ENCODE measurements at places on chromosomes 5 and 9.

DNA sequence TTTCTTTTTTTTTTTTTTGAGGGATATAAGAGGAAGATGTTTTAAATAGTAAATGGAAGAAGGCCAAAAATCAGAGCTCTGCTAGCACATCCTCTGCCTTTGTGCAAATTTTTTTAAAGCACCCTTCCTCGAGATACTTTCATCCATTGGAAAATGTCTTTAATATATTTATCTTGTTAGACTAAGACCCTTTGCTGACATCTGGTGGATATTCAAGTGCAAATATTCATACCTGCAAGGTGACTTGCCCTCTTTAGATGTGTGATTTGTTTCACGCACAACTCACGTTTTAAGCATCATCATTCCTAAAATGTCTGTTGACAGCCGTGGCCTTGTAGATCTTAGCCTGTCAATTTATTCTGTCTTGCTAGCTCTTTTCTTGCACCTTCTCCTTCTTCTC lies 258.5 kb downstream of the AGTPBP1 start:
- no peak for DNase-seq

- no peak for DNase-seq
These were observed 53.0 kb upstream of the C6 start for GRCh38 chr5:41266377-41266776.

GRCh38 chr9:133635533-133636531 lies at the start of gene DBH:
Gene DBH (plus strand): TSS chr9:133636363. CDS start chr9:133636372, 9 bp downstream.
- DNase-seq, result no peak

- no peak for DNase-seq
These were observed 235.7 kb downstream of the ICE1 start for GRCh38 chr5:5658226-5658625.

DNA sequence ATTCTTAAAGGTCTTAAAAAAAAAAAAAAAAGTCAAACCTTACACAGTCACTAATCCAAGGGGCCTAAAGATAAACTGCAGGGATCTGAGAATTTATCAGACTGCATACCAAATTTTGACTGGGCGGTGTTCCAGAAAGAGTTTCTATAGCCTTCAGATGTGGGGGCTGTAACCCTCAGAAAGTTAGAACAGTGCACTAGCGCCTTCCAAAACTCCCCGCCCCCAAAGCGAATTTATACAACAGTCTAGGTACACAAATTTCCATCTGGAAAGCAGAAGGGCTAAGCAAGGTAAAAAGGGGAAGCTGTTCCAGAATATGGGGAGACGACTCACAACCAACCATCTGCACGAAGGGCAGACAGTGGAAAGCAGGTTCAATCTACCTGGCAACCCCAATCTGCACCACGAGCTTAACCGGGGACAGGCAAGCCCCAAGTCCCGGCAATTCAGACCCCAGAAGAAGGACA lies 813 bp downstream of the ERMP1 start:
- no peak for DNase-seq

DNA sequence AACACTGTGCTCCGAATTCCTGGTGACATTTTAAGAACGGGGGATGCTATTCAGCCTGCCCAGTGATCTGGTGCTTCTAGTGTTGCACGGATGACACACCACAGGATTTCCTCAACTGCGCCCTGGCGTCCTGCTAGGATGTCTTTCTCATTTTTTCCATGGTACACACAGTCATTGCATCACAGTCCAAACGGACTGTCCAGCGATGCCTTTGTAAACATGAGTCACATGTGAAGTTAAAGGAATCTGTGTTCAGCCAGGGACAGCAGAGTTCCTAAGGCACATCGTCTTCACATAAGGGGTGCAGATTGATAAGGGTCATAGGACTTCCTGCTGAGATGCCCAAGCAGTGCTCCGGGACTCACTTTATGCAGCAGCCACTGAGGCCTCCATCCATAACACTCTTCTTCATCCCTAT lies 9.3 kb upstream of the PTPN3 start:
- peak; percentile 57 for DNase-seq

DNA sequence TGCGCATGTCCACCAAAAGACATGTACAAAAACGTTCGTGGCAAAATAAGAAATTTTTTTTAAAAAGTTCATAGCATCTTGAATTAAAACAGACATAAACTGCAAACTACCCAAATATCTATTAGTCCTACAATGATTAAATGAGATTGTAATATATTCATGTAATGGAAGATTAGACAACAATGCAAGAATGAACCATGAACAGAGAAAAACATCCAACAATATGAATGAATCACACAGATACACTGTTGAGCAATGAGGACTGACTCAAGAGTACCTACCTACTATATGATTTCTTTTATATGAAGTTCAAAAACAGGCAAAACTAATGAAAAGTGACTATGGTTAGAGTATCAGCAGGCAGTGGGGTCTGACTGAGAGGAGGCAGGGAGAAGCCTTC lies 17.9 kb upstream of the CTNNAL1 start:
- peak; percentile 8 for DNase-seq

DNA sequence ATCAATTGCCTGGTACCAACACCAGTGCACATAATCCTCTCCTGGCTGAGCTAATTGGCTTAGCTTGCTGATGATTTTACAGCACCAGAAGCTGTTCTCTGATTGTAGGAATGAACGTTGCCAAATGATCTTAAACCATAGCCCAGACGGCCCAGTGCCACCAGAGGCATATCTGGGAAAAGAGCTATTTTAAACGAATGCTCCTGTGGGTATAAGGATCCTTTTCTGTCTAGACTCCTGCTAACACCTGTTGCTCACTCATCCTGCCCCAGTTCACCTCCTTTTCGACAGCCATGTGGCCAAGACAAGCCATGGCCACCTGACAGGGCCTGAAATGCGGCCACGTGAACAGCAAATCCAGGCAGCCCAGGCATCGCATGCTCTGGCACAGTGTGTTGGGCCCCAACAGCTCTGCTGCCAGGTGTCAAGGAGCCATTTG lies 289.9 kb upstream of the SLC30A5 start:
- DNase-seq, result no peak

DNA sequence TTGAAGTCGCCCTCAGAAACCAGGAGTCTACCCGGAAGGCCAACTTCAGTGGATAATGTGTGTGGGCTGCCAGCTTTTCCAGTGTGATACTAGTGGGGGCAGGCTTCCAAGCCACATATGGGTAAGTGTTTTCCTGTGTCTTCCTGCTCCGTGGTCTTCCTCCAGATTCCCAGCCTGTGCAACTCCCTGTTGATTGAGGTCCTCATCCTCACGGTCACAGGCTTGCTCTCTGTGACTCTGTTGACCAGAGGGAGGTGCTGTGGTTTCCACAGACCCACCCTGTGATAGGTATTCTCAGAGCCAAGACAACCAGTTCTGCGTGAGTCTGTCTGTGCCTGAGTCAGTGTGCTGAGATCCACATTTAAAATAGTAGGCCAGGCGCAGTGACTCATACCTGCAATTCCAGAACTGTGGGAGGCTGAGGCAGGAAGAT lies 388.0 kb upstream of the IRX2 start:
- DNase-seq, result no peak

DNA sequence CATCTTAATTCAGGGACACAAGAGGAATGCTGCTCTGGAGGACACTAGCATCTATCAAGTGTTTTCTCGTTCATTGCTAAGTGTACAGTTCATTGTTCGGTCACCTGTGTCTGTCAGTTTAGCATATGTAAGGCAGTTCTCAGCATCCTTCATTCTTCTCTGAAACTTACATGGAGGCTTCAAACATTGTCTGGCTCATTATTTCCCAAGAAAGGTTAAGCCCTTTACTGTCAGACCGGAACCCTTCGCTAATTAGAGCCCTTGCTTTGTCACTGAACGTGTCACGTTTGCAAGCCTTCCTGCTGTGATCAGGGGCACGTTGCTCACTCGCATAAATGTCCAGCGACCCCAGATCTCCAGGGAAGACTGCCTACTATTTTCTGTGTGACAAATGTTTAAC lies 62.3 kb upstream of the RIOK2 start:
- DNase-seq, result no peak

DNA sequence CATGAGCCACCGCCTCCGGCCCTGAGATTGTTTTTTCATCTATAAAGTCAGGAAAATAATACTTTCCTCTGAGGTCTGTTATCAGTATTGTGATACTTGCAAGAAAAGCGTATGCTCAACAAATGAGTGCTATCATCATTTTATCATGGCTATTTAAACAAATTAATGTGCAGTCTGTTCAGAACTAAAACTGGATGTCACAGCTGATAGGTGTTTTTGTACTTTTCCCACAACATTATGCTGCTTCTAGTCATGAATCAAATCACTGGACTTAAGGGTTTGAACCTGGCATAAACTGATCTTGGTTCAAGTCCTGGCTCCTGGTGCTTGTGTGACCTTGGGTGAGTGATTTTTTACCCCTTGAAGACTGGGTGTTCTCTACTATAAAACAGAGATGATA lies 21.4 kb upstream of the PHF19 start:
- DNase-seq, result no peak

GRCh38 chr5:167348980-167349379 lies 942.5 kb upstream of the WWC1 start:
- DNase-seq, result no peak

GRCh38 chr9:16272776-16273175 lies 597.7 kb downstream of the BNC2 start:
- no peak for DNase-seq

GRCh38 chr9:121648799-121649198 lies 2.6 kb upstream of the DAB2IP start:
- no peak for DNase-seq

GRCh38 chr9:26243029-26243697 lies 564.9 kb upstream of the TUSC1 start:
- DNase-seq, result no peak

- DNase-seq, result no peak
These were observed 272.2 kb upstream of the DMRT1 start for GRCh38 chr9:569296-569695.

DNA sequence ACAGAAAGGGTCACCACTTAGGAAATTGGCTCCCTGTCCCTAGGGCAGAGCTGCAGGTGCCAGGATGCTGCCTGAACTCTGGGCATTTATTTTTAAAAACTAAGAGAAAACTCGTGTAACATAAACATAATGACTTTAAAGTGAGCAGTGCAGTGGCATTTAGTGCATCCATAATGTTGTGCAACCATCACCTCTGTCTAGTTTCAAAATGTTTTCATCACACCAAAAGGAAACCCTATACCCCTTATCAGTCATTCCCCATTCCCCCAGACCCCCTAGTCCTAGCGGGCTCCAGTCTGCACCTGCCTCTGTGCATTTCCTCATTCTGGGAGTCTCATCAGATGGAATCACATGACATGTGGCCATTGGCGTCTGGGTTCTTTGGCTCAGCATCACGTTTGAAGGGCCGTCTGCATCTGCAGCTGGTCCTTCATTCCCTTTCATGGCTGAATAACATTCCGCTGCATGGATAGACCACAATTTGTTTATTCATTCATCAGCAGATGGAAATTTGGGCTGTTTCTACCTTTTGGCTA lies 55.8 kb downstream of the NSG2 start:
- DNase-seq, result no peak

- DNase-seq, result no peak
These were observed 134.4 kb downstream of the MRPL36 start for GRCh38 chr5:1665231-1665630.

- DNase-seq, result no peak
These were observed 182.7 kb downstream of the NR3C1 start for GRCh38 chr5:143220748-143221251.

DNA sequence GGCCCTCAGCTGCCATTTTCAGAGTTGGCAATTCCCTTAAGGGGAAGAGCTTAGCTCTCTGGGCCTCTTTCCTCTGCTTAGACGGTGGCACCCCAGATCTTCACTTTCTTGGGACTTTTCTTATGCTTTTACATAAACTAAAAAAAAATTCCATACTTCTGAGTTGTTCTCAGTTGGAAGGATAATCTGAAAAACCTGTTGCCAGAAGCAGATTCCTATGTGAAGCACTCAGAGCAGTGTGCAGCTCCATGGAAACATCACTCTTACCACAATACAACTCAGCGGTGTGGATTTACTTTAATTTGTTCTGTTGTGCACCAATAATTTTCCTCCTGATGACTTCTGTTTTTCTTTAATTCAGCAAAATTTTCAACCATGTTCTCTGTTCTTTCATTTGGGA lies 44.1 kb upstream of the MROH2B start:
- no peak for DNase-seq

GRCh38 chr5:116281309-116281708 lies 196.5 kb downstream of the COMMD10 start:
- DNase-seq, result no peak

DNA sequence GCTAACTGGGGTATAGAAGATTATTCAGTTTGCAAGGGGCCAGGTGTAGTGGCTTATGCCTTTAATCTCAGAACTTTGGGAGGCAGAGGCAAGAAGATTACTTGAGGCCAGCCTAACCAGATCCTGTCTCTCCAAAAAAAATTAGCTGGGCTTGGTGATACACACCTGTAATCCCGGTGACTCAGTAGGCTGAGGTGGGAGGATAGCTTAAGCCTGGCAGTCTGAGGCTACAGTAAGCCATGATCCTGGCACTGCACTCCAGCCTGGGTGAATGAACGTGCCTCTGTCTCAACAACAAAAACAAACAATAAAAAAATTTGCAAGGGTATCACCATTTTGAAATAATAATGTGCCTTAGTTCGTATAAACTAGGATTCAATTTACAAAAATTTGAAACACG lies 51.3 kb downstream of the BAAT start:
- DNase-seq, result no peak

DNA sequence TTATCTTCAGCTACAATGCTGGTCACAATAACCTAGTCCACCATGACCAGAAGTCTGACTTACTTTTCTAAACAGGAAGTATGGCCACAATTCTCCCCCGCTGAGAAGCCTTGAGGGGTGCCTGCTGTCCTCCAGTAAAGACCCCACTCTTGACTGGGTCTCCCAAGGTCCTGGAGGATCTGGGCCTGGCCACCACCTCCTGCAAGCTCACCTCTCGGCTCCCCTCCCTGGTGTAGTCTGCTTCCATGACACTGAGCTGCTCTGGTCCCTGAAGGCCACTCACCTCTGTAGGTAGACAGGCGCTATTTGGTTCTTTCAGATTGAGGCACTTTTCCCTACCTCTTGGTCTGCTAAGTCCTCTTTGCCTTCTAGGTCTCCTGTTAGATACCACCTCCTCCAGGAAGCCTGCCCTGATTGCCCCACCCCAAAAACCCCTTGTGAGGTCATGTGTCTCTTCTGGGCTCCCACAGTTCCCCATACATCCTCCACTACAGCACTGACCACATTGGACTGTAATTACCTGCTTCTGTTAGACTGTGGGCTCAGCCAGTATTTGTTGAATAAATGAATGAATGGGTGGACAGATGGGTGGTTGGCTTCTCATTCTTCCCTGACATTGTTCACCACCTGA lies 62.6 kb upstream of the IER5L start:
- DNase-seq, result no peak

DNA sequence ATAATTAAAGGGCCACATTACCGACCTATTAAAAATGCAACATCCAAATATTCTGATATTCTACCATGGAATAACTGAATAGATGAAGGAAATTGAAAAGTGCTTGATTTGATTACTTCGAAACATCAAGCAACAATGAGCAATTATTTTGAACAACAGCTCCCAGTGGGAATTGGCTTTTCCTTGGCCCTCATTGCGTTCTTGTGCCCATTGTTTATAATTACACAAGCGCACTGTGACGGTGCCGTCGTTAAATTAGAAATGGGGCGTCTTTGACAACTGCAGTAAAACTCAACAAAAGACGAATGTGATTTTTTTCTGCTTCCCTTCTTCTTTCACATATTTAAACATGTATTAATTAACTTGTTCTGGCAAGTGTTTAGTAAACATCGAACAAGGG lies 61.6 kb downstream of the CDH6 start:
- no peak for DNase-seq

GRCh38 chr9:115194216-115194615 lies 76.3 kb upstream of the TNC start:
- DNase-seq, result no peak

All from skeletal muscle cell (primary cell).